ENCODE measurements at places on chromosomes 1 and 21. TPM values are rescaled to one million over a fixed set of nuclear protein-coding genes. Genes with fewer than 3 reads are reported as not detected.

- no peaks in the 10 kb centered on the region for H3K36me3 ChIP-seq
- no peaks in the 10 kb centered on the region for H3K27me3 ChIP-seq
Observed at GRCh38 chr1:208446271-208446691, 202.1 kb upstream of the PLXNA2 start.

- H3K36me3 ChIP-seq = no peaks in the 10 kb centered on the region
- H3K4me1 ChIP-seq = peaks cover 78% of the 10 kb centered on the region
- peak overlapping the region; percentile 37 for H3K27ac ChIP-seq
- H3K4me3 ChIP-seq = no peak overlapping the region
- DNase-seq = no peak
Observed at GRCh38 chr1:10679496-10680220, 116.8 kb downstream of the CASZ1 start.

DNA sequence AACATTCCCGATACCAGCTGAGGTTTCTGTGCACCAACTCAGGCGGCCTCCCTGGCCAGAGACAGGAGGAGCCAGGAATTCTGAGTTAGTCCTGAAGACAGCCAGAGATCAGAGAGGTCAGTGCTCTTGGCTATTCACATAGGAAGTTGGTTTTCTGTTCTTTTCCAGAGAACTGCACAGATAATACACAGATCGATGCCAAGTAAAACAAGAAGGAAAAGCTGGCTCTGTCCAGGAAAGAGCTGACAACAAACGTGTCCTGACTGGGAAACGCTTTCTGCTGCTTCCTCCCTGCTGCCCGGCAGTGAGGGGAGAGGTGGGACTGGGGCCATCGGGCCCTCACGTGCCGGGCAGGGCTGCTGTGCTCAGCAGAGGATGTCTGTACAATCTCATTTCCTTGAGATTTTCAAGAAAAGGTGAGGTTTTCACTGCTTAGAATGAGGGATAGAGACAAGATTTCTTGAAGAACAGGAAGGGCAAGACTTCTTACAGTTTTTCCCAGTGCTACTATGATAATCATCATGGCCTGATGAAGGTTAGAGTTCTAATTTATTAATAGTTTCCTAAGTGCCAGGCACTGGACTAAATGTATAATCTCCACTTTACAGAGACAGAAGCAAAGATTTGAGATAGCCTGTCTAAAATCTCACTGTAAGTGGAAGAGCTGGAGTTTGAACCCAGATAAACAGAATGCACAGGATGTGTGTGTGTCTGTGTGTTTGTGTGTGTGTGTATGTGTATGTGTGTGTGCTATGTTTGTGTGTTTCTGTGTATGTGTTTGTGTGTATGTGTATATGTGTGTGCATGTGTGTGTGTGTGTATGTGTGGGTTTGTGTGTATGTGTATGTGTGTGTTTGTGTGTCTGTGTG, 211.0 kb upstream of the RAB4A start:
- no peak overlapping the region for H3K4me3 ChIP-seq
- H3K4me1 ChIP-seq = peaks cover 3% of the 10 kb centered on the region
- DNase-seq = no peak
- H3K27me3 ChIP-seq = no peaks in the 10 kb centered on the region

DNA sequence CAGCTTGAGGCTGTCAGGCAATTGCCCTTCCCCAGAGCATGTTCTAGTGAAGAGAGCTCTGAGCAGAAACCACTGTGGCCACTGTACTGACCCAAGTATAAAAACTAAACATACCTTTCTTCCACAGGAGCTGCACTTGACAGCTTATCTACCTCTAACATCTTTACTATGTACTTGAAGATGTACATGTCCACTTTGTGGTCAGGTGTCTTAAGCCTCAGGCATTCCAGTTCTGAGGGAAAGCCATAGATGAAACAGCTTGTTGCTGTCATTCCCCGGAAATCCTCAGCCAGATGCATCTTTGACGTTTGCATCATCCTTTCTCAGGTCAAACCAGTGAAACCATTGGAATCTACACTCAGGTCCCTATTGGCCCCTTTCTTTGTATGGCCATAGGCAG, 70.4 kb downstream of the CHRM3 start:
- no peaks in the 10 kb centered on the region for H3K4me1 ChIP-seq
- no peaks in the 10 kb centered on the region for H3K36me3 ChIP-seq
- no peak overlapping the region for H3K4me3 ChIP-seq

- H3K36me3 ChIP-seq = no peaks in the 10 kb centered on the region
- H3K27ac ChIP-seq = no peak overlapping the region
- H3K4me3 ChIP-seq = no peak overlapping the region
- H3K27me3 ChIP-seq = no peaks in the 10 kb centered on the region
- H3K4me1 ChIP-seq = peaks cover 19% of the 10 kb centered on the region
Observed at GRCh38 chr1:7644086-7644485, 127.0 kb upstream of the VAMP3 start.

DNA sequence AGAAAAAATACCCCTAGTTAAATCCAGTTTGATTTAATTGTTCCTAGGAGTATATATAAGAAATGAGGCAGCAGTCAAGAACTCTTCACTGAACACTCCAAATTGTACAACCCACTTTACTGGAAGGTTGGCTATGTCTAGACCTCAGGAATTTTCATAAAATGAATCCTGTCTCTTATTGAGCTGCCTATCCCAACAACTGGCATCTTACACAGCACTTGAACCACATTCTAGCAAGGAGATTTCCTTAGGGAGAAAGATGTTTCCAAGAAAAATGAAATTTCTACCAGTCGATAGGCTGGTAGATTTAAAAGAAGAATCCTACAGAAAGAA, 16.3 kb downstream of the RNF19B start:
- H3K27ac ChIP-seq = no peak overlapping the region
- H3K4me1 ChIP-seq = peaks cover 16% of the 10 kb centered on the region
- H3K36me3 ChIP-seq = peaks cover 42% of the 10 kb centered on the region
- no peak overlapping the region for H3K4me3 ChIP-seq
- no peaks in the 10 kb centered on the region for H3K27me3 ChIP-seq

- no peaks in the 10 kb centered on the region for H3K27me3 ChIP-seq
- H3K36me3 ChIP-seq = no peaks in the 10 kb centered on the region
- no peaks in the 10 kb centered on the region for H3K4me1 ChIP-seq
- DNase-seq = no peak
- no peak overlapping the region for H3K4me3 ChIP-seq
Observed at GRCh38 chr1:232109391-232109790, 482.8 kb downstream of the DISC1 start.

GRCh38 chr1:156898161-156898566, 4.6 kb downstream of the PEAR1 start:
- peak overlapping the region; percentile 89 for H3K27ac ChIP-seq
- peak overlapping the region; percentile 64 for H3K4me3 ChIP-seq
- no peak for DNase-seq
- peaks cover 15% of the 10 kb centered on the region for H3K4me1 ChIP-seq
- peaks cover 8% of the 10 kb centered on the region for H3K27me3 ChIP-seq
- H3K36me3 ChIP-seq = no peaks in the 10 kb centered on the region

DNA sequence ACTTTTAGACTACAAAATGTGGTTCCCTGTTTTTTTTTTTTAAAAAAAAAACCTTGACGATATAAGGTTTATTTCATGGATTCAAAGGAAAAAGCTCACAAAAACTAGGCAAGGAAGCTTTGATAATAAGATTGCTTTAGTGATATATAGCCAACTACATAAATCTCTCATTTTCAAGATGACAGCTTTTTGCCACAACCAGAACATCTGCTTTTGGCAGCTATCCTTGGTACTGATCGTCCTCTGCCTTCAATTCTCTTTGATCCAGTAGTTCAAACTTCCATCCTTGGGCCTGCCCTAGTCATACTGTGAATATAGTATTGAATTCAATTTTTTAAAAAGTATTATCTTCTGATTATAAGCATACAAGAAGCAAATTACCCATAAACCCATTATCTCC, 72.9 kb upstream of the CD53 start:
- H3K36me3 ChIP-seq = no peaks in the 10 kb centered on the region
- no peaks in the 10 kb centered on the region for H3K27me3 ChIP-seq
- no peak overlapping the region for H3K27ac ChIP-seq
- H3K4me3 ChIP-seq = no peak overlapping the region

DNA sequence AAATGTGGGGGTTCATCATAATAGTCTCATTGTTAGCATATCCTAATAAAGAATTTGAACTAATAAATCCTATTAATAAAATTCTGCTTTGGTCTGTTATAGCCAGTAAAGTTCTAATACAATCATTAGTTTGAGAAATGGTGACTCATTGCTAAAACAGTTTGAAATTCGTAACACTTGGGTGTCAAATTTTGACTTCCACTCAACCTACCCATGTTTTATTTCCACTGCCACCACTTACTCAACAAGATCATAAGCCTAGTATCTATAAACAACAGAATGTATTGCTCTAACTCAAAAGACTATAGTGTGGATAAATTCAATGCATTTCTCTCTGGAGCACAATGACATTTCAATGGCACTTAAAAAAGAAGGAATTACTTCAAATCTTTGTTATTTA, 29.1 kb downstream of the LGALS8 start:
- H3K4me1 ChIP-seq = no peaks in the 10 kb centered on the region
- no peak overlapping the region for H3K4me3 ChIP-seq
- DNase-seq = no peak
- no peak overlapping the region for H3K27ac ChIP-seq
- H3K27me3 ChIP-seq = no peaks in the 10 kb centered on the region
- no peaks in the 10 kb centered on the region for H3K36me3 ChIP-seq

- no peak overlapping the region for H3K4me3 ChIP-seq
- H3K27ac ChIP-seq = peak overlapping the region; percentile 15
Observed at GRCh38 chr1:66360285-66360724, 173.6 kb upstream of the SGIP1 start.

DNA sequence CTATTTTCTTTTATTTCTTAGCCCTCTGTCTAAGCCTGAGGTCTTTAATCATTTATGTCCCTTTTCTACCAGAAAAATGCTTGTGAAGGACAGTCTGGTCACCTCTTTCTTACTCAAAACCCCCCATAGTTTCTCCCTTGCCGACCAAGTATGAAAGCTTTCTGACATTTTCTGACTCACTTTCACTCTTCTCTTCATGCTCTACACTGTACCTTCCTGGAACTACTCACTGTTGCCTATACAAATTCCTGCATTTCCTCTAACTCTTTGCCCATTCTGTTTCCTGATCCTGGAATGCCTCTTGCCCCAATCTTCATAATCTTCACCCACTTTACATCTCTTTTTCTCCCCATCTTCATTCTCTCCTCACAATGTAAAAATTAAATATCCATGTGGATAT, 380.0 kb downstream of the HHIPL2 start:
- H3K4me3 ChIP-seq = no peak overlapping the region
- H3K27ac ChIP-seq = no peak overlapping the region
- H3K4me1 ChIP-seq = peaks cover 4% of the 10 kb centered on the region
- DNase-seq = no peak
- no peaks in the 10 kb centered on the region for H3K36me3 ChIP-seq

GRCh38 chr1:215083383-215083961, 935 bp downstream of the KCNK2 start:
- H3K36me3 ChIP-seq = no peaks in the 10 kb centered on the region
- peaks cover 28% of the 10 kb centered on the region for H3K27me3 ChIP-seq
- peaks cover 3% of the 10 kb centered on the region for H3K4me1 ChIP-seq
- no peak overlapping the region for H3K27ac ChIP-seq
- no peak for DNase-seq
- peak overlapping the region; percentile 53 for H3K4me3 ChIP-seq

DNA sequence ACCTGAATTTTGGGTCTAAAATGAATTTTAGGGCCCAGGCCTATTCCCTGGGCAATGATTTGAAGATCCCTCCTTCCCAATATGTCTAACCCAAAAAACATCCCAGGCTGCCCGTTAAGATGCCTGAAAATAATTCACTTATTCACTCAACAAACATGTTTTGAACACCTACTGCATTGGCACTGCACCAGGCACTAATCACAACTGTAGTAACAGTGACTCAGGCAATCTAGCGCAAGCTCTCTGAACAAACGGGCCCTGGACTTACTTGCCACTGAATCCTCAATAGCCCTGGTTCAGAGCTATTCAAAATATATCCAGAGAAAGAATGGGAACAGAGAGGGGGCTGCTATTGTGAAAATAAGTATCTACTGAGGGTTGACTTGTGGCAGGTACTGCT, 4.2 kb downstream of the CD244 start:
- H3K4me1 ChIP-seq = no peaks in the 10 kb centered on the region
- H3K27ac ChIP-seq = no peak overlapping the region
- H3K27me3 ChIP-seq = no peaks in the 10 kb centered on the region
- H3K36me3 ChIP-seq = no peaks in the 10 kb centered on the region
- DNase-seq = no peak
- no peak overlapping the region for H3K4me3 ChIP-seq

- H3K36me3 ChIP-seq = no peaks in the 10 kb centered on the region
- no peak for DNase-seq
- H3K27ac ChIP-seq = no peak overlapping the region
- H3K4me3 ChIP-seq = no peak overlapping the region
Observed at GRCh38 chr1:235297579-235297978, 30.4 kb downstream of the ARID4B start.

GRCh38 chr1:153546371-153546770, 765 bp upstream of the S100A4 start:
- no peaks in the 10 kb centered on the region for H3K36me3 ChIP-seq
- DNase-seq = no peak
- H3K27me3 ChIP-seq = no peaks in the 10 kb centered on the region
- H3K27ac ChIP-seq = peak overlapping the region; percentile 81
- H3K4me1 ChIP-seq = peaks cover 64% of the 10 kb centered on the region

DNA sequence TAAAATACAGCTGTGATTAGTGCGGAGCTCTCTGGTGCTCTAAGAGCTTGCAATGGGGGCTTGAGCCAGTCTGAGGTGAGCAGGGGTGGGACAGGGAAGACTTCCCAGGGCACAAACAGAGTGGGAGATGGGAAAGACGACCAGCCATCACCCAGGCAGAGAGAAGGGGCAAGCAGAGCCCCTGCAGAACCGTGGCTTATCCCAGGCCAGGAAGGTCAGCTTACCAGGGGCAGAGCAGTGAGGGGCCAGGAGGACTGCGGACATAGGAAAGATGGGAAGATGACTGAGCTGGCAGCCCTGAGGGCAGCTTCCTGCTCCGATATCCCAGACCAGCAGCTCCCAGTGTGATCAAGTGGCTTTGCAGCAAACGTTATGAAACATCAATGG, 55.4 kb upstream of the IFFO2 start:
- no peak overlapping the region for H3K4me3 ChIP-seq
- no peak for DNase-seq
- no peak overlapping the region for H3K27ac ChIP-seq
- no peaks in the 10 kb centered on the region for H3K27me3 ChIP-seq
- no peaks in the 10 kb centered on the region for H3K36me3 ChIP-seq
- H3K4me1 ChIP-seq = no peaks in the 10 kb centered on the region

GRCh38 chr1:25174730-25175612, 57.3 kb downstream of the SYF2 start:
- no peak overlapping the region for H3K27ac ChIP-seq
- no peaks in the 10 kb centered on the region for H3K36me3 ChIP-seq
- H3K27me3 ChIP-seq = no peaks in the 10 kb centered on the region
- no peak overlapping the region for H3K4me3 ChIP-seq

- peak; percentile 96 for DNase-seq
- H3K4me1 ChIP-seq = peaks cover 74% of the 10 kb centered on the region
- no peak overlapping the region for H3K4me3 ChIP-seq
- H3K27me3 ChIP-seq = no peaks in the 10 kb centered on the region
- no peaks in the 10 kb centered on the region for H3K36me3 ChIP-seq
Observed at GRCh38 chr1:154860156-154860870, 9.8 kb downstream of the KCNN3 start.

- no peak overlapping the region for H3K4me3 ChIP-seq
- no peaks in the 10 kb centered on the region for H3K36me3 ChIP-seq
- DNase-seq = no peak
- H3K27ac ChIP-seq = no peak overlapping the region
Observed at GRCh38 chr1:84271441-84272151, 29.9 kb upstream of the SAMD13 start.

Gene POU3F1
- total RNA-seq = 0.13 TPM

Gene SPRR4
- not detected for total RNA-seq

Gene KRTCAP2
- total RNA-seq = 102 TPM

Gene AMPD1
- total RNA-seq = 65.4 TPM

Gene CFHR4
- total RNA-seq = 0.20 TPM

Gene ZSWIM5
- total RNA-seq = 0.80 TPM

Gene GPR37L1
- total RNA-seq = not detected

Gene CFAP141
- not detected for total RNA-seq

Gene ATP1A2
- 302 TPM for total RNA-seq

Gene TAL1
- 0.69 TPM for total RNA-seq

Gene CNTN2
- total RNA-seq = not detected

Gene CYP4Z1
- total RNA-seq = 0.61 TPM

Gene VHLL
- not detected for total RNA-seq
